ENCODE measurements at places on chromosomes 3 and 15. TPM values are rescaled to one million over a fixed set of nuclear protein-coding genes. Genes with fewer than 3 reads are reported as not detected.

The SLC2A2 gene
- total RNA-seq, result 180 TPM

The CHST14 gene
- total RNA-seq, result 5.7 TPM

The CD276 gene
- 19.6 TPM for total RNA-seq

The GUCA1C gene
- not detected for total RNA-seq

The GPR149 gene
- total RNA-seq, result not detected

DNA sequence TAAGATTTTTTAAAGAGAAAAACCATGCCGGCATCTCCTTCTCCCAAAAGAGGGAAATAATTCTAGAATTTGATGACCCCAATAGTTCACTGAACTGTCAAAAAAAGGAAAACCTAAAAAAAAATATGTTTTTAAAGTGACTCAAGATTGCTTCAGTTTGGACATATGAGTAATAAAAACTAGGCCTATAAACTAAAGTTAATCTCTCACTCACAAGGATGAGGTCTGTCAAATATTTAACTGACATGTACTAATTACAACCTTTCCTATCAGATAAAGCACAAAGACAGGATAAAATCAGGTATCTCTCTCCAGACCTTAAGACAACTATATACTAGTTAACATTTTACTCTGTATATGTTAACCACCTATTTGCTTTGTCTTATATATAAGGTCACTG, 231.9 kb downstream of the NSUN3 start:
- no peak for DNase-seq
- H3K4me3 ChIP-seq, result no peak overlapping the region
- no peaks in the 10 kb centered on the region for H3K27me3 ChIP-seq
- no peaks in the 10 kb centered on the region for H3K36me3 ChIP-seq
- no peaks in the 10 kb centered on the region for H3K4me1 ChIP-seq

DNA sequence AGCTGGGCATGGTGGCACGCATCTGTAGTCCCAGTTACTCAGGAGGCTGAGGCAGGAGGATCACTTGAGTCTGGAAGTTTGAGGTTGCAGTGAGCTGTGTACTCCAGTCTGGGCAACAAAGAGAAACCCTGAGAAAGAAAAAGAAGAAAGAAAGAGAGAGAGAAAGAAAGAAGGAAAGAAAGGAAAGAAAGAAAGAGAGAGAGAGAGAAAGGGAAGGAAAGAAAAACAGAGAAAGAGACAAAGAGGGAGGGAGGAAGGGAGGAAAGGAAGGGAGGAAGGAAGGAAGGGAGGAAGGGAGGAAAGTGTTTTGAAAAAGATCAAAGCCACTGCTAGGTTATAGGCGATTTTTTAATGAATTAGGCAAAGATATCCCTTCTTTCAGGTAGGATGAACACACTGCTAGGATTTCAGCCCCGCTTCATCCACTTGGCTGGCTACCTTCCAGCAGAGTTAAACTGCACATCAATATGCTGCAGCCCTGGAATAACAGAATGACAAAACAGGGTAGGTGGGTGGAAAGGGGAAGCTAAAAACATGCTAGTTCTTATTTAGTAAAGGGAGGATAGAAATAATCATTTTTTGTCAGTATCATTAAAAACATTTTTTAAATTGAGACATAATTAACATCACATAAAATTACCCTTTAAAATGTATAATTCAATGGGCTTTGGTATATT, 12.8 kb upstream of the PPARG start:
- H3K27me3 ChIP-seq, result no peaks in the 10 kb centered on the region
- no peak for DNase-seq
- no peaks in the 10 kb centered on the region for H3K4me1 ChIP-seq
- H3K36me3 ChIP-seq, result no peaks in the 10 kb centered on the region
- no peak overlapping the region for H3K4me3 ChIP-seq

DNA sequence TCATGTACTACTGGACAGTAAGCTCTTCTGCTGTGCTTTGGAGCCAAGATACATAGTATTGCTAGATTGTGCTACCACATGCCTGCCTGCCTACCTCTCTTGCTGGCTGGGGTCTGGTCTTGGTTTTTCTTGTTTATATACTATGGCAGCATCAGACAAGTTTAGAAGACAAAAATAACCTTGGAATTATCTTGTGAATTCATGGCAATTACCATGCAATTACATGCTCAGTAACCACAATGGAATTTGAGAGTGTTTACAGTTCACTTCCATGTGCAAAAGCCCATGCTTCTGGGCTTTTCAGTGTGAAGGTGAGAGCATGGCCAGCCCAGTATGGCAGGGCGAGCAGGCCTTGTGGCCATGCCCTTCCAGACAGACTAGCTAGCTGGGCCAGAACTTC, 48.0 kb upstream of the C15orf61 start:
- no peaks in the 10 kb centered on the region for H3K36me3 ChIP-seq
- H3K27me3 ChIP-seq, result no peaks in the 10 kb centered on the region
- no peak for DNase-seq

GRCh38 chr3:32871273-32871672, 53.5 kb downstream of the TRIM71 start:
- no peaks in the 10 kb centered on the region for H3K36me3 ChIP-seq
- H3K4me3 ChIP-seq, result no peak overlapping the region
- H3K27ac ChIP-seq, result no peak overlapping the region
- no peak for DNase-seq
- no peaks in the 10 kb centered on the region for H3K4me1 ChIP-seq
- no peaks in the 10 kb centered on the region for H3K27me3 ChIP-seq

- peak overlapping the region; percentile 68 for H3K4me3 ChIP-seq
- peaks cover 20% of the 10 kb centered on the region for H3K4me1 ChIP-seq
- DNase-seq, result peak; percentile 86
Observed at GRCh38 chr3:38454884-38455638, 1.4 kb downstream of the ACVR2B start.

DNA sequence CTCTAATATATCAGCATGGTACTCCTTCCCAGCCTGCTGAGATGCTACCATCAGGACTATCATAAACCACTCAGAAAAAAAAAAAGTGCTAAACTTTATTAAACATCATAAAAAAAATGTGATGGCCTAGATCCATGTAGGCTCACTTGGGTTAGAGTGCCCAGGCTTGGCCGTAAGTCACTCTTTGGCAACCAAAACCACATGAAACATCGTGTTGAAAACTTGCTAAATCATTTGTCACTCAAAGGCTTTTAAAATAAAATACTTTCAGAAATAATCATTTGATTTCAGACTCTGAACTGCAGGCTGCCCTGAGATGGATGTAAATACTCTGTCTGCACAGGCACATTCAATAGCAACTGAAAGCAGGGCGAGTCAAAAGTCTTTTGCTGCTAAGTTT, 78.4 kb upstream of the WNT5A start:
- no peaks in the 10 kb centered on the region for H3K27me3 ChIP-seq
- H3K4me1 ChIP-seq, result no peaks in the 10 kb centered on the region
- DNase-seq, result no peak
- H3K27ac ChIP-seq, result no peak overlapping the region
- H3K36me3 ChIP-seq, result no peaks in the 10 kb centered on the region
- H3K4me3 ChIP-seq, result no peak overlapping the region

- no peaks in the 10 kb centered on the region for H3K4me1 ChIP-seq
- peak; percentile 62 for DNase-seq
- peak within 1 kb of the TSS; percentile 63 for H3K4me3 ChIP-seq
- H3K27ac ChIP-seq, result peak within 1 kb of the TSS; percentile 82
- no peaks in the 10 kb centered on the region for H3K27me3 ChIP-seq
Observed at GRCh38 chr3:184379358-184380184, at the start of gene CHRD. Gene CHRD (plus strand): TSS chr3:184380054. CDS start chr3:184380319, 265 bp downstream.

- H3K36me3 ChIP-seq, result no peaks in the 10 kb centered on the region
- H3K4me1 ChIP-seq, result peaks cover 11% of the 10 kb centered on the region
- no peak for DNase-seq
Observed at GRCh38 chr15:64461721-64462162, 1.4 kb downstream of the ZNF609 start.

Data from right lobe of liver (tissue), 6 donors.